GM19239 (cell line): ENCODE measurements at places on chromosomes 16 and 17.

DNA sequence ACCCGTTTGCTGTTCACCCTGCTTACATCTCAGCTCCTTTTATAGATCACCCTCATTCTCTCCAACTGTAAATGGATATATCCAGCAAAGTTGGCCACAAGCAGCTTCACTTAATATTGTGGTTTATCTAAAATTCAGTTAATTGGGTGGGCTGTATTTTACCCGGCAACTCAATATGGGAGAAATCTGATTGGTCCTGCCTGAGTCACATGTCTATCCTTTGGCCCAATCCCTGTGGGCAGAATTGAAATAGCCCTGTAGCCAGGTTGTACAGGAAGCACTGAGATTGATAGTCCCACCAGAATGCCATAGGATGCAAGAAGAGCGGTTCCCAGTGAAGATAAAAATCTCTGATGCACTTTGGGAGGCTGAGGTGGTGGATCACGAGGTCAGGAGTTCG lies 73.2 kb downstream of the AIPL1 start:
- DNase-seq, result peak; percentile 29

GRCh38 chr16:87636050-87636684 lies 33.9 kb downstream of the JPH3 start:
- DNase-seq, result peak; percentile 91

GRCh38 chr16:59783191-59783590 lies 1049.1 kb upstream of the GOT2 start:
- no peak for DNase-seq

DNA sequence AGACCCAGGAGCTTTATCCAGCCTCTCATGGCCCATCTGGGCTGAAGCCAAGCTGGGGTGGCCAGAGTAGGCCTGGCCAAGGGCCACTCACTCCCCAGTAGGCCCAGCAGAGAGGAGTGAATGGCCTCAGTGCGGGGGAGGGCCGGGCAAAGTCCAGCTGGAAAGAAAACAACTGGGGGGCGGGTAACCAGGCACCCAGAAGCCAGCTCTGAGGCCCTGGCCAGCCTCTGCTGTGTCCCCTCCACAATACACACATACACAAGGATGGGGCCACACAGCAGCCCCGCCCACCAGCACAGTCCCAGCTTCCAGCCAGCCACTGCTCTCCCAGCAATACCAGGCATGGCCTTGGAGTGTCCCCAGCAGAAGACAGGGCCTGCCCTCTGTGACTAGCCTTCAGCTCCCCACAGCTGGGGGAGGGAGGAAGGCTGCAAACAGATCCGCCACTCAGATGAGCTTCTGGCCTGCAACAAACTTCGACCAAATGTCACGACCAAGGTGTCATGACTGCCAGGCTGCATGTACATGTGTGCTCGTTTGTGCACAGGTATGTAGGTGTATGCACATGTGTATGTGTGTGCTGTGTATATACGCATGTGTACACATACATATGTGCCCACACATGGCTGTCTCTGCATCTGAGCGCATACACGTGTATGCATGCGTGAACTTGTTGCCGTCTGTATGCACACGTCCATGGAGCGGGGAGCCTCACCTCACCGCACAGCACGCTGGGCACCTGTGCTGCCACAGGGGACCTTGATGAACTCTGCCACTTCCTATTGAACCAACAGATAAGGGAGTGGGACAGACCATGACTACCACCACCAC lies 5.0 kb downstream of the CARHSP1 start:
- no peak for DNase-seq

DNA sequence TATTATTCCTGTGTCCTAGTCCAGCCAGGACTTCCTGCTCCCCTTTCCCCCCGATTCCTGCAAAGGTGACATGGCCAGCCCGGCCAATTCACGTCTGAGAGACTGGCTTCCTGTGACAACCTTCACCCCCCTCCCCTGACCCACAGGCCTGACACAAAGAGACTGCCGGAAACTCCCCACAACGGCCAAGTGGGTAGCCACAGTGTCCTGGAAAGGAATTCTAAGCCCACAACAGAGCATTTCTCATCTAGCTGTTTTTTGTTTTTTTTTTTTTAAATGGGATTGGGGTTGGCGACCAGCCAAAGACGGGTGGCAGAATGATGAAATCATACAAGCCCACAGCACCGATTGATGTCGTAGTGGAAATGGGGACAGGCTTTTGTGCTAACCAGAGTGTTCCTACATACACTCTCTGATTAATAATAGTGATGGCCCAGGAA lies 2.8 kb upstream of the XAF1 start:
- DNase-seq, result no peak

DNA sequence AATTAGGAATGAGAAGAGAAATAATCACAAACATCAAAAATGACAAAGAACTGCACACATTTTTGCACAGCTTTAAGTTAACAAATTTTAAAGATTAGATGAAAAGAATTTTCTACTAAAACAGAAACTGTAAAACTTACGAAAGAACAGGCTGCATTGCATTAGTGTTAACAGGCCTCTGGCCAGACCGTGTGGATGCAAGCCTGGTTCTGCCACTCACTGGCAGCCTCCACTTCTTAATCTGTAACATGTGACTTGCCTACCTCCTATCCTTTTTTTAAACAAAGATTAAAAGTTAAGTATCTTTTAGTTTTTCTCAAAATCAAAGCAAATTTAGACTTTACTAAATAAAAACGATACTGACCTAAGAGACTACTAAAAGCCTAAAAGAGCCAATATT lies 37.5 kb downstream of the CREBBP start:
- DNase-seq, result no peak

DNA sequence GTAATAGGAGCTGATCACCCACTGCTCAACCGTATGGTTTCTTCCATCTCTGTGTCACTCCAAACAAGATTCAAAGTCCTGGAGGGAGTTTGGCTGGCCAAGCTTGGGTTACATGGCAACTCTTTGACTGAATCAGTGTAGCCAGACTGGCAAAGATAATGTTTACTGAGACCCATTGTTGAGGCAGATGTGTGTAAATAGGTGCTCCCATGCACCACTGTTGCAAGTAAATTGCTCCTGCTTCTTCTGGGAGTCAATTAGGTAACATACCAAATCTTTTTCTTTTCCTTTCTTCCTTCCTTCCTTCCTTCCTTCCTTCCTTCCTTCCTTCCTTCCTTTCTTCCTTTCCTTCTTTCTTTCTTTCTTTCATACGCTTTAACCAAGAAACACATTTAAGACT lies 86.3 kb upstream of the DHX40 start:
- no peak for DNase-seq

- DNase-seq, result no peak
Observed at GRCh38 chr16:17177959-17178905, 292.5 kb downstream of the XYLT1 start.

- DNase-seq, result peak; percentile 56
Observed at GRCh38 chr17:64306850-64307463, 43.9 kb upstream of the TEX2 start.

DNA sequence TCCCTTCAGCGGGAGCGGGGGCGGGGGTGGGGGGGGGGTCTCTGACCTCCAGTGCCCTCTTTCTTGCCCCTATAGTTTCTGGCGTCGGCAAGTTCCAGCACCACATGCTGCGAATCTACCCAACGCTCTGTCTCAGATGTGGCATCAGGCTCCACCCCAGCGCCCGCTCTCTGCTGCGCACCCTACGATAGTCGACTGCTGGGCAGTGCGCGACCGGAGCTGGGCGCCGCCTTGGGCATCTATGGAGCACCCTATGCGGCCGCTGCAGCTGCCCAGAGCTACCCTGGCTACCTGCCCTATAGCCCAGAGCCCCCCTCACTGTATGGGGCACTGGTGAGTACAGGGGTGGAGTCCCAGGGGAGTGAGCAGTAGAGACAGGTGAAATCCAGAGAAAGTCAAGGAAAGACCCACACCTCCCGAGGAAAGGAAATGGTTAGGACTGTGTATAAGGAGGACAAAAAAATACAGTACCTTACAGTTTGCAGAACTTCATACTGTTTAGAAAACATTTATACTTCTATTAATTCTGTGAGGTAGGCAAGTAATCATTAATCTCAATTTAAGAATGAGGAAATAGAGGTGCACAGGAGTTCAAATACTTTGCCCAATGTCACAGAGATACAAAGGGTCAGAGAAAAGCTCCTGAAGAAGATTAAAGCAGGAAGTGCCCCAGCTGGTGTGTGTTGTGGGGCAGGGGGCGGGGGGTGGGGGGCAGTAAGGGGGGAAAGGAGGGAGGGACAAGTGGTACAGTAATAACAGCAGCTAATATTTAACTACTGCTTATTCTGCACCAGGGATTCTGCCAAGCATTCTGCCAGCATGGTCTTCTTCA lies 2.5 kb downstream of the IRX6 start:
- DNase-seq, result no peak

GRCh38 chr17:44850612-44851011 lies 2.9 kb downstream of the HIGD1B start:
- no peak for DNase-seq

GRCh38 chr17:28953444-28954118 lies 2.3 kb upstream of the PHF12 start:
- peak; percentile 54 for DNase-seq

DNA sequence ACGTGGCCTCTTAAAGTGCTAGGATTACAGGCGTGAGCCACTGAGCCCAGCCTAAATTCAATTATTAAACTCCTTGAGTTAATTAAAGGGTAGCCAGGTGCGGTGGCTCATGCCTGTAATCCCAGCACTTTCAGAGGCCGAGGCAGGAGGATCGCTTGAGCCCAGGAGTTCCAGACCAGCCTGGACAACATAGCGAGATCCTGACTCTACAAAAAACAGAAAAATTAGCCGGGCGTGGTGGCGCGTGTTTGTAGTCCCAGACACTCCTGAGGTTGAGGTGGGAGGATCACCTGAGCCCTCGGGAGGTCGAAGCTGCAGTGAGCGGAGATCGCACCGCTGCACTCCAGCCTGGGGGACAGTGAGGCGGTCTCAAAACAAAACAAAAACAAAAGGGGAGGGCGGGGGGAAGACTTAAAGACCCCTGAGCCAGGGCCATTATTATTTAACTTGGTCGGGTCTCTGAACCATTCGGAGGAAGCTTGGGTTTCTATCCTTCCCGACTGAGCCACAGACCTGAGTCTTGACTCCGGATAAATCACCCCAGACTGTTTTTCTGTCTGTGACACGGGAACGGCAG lies 19.5 kb downstream of the BCL7C start:
- no peak for DNase-seq

DNA sequence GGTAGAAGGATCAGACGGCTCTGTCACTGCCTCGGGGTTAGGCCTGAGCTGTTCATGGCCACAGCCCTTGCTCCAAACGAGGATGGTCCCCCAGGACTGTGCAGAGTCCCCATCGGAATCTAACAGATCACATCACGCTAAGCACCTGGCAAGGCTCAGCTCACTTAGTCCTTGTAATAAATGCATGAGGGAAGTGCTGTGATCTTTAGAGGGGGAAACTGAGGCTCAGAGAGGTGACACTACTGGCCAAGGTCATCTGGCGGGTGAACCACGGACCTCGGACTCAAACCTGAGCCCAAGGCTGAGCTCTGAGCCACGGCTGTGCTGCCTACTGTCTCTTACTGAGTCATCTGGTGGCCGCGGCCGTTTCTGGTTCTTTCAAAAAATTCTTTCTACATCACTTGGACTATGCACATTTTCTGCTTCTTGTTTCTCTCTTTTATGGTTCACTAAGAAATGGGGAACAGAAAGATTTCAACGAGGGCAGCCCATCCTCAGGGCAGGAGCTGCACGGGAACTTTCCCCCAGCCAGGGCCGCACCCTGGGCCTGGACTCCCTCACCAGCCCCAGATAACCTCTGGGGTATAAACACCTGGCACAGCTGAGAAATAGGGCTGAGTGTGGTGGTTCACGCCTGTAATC lies 55.6 kb downstream of the COTL1 start:
- no peak for DNase-seq

DNA sequence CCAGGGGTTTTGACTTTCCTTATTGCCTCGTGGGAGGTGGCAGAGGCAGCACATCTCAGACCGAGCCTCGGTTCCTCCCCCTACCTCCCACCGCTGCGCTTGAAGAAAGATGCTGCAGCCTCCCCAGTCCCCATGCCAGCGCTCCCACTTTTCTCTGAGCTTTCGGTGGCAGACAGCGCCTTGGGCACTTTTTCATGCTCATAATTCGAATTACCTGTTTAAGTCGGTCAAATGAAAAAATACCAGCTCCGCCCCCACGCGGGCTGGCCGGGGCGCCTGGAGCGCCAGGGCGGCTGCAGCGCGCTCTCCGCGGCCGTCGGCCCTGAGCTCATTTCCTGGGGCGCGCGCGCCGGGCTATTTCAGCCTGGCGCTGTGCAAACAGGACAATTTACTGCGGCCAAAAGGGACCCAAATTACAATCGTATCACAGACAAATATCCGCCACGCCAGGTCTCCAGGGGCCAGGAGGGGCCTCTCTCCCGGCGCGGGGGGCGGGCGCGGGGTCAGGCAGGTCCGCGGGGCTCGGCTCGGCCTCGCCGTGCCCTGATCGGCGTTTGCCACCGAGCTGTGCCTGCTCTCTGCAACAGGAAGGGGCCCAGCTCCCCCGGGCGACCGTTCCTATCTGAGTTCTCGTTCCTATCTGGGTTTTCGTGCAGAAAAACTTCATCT lies 45.0 kb downstream of the SOST start:
- DNase-seq, result no peak

- peak; percentile 58 for DNase-seq
Observed at GRCh38 chr17:38605841-38606645, at the start of gene SRCIN1. SRCIN1 (minus strand) TSS chr17:38605952; CDS start chr17:38605705, 247 bp downstream.

DNA sequence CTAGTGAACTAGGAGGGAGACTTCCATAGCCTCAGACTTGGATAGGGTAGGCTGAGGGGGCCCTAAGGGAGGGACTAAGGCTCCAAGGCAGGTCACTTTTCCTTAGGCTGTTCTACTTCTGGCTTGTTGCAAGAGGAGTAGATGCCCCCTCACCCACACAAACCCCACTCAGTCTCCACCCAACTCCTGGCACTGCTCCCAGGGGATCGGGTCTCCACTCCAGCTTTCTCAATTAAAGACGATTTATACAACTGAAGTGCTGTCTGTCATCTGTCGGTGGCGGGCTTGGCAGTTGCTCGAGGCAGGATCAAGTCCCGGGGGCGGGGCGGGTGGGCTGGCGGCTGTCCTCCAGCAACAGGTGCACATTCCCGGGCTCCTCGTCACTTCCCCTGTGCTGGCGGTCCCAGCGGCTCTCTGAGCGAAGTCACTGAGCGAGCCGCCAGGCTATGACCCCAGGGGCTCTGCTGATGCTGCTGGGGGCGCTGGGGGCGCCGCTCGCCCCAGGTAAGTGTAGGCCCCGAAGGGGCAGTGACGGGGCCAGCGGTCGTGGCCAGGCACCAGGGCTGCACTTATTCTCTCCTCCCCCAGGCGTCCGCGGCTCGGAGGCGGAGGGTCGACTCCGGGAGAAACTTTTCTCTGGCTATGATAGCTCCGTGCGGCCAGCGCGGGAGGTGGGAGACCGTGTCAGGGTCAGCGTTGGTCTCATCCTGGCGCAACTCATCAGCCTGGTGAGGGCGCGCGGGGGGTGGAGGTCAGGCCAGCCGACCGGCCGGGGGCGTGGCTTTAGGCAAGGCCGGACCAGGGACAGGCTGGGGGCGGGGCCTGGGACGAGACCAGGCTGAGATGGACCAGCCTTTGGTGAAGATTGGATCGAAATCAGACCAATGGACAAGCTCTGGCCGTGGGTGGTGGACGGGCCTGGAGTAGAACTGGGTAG lies at the start of gene CHRNB1:
TSS of gene CHRNB1 (plus strand) at position 380 of the 937 bp plus-strand sequence. CDS start at position 447, 67 bp downstream.
- peak; percentile 66 for DNase-seq

DNA sequence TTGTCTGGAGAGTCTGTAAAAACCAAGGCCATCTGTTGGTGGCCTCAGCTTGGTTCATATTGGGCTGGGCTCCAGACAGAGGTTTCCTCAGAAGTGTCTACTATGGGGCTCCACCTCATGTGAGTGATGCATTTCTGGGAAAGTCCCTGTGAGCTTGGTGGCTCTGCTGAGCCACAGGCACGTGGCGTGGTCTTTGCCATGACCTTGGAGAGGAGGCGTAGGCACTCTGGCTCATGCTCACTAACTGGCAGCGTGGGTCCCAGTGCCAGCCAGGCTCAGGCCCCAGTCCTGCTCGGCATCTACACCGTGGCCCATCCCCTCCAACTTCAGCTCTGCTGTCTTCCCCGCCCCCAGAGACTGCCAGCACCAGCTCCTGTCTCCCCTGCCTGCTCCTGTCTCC lies 10.7 kb upstream of the SMTNL2 start:
- DNase-seq, result no peak
